GM19239 (cell line): ENCODE measurements at places on chromosomes 3 and 15.

DNA sequence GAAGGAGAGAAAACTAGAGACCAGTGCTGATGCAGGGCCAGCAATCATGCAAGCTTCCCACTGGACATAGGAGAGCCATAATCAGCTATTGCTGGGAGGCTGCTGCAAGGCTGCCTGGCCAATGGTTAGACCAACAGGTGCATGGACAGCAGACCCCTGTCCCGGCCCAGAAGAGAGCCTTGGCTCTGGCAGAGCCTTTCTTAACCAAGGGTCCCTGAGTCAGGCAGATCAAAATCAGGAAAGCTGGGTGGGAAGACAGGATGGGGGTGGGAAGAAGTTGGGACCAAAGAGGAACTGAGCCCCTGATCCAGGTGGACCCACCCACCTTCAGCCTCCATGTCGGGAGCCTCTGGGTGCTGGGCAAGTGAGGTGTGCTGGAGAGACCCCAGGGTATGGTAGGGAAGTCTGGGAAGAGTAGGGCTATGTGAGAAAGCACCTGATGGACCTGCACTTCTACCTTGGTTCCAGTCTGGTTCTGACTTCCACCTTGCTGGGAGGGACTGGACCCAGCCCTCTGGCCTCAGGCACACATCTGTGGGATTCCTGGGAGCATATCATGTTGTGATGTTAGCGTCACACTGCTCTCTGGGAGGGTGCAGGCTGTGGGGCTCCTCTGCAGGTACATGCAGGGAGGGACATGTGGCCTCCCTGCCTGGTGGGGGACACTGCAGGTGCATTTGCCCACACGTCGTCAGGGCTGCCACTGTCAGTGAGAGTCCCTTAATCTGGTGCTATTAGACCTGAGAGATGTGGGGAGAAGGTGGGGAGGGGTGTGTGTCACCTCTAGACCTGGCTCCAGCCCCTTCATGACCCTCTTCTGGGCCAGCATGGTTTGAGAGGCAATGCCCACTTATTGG, 24.7 kb downstream of the KY start:
- DNase-seq: no peak

DNA sequence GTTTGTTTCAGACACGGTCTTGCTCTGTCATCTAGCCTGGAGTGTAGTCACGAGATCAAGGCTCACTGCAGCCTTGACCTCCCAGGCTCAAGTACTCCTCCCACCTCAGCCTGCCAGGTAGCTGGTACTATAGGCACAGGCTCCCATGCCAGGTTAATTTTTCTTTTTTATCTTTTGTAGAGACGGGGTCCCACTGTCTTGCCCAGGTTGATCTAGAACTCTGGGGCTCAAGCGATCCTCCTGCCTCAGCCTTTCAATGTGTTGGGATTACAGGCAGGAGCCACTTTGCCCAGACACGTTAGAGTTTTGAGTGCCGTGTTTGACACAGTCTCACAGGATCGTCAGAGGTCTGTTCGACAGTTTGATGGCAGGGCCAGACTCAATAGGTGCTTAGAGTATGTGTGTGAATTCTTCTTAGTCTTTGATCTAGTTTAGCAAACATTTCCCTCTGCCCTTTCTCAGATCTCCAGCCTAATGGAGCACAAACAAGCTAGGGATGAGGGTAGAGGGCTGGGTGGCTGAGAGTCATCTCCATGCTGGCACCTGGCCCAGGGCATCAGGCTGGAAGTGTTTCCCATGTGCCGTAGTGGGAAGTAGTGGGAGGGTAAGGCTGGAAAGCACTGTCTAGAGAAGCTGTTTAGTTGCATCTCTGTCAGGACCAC, 66.1 kb upstream of the DLG1 start:
- DNase-seq: no peak

DNA sequence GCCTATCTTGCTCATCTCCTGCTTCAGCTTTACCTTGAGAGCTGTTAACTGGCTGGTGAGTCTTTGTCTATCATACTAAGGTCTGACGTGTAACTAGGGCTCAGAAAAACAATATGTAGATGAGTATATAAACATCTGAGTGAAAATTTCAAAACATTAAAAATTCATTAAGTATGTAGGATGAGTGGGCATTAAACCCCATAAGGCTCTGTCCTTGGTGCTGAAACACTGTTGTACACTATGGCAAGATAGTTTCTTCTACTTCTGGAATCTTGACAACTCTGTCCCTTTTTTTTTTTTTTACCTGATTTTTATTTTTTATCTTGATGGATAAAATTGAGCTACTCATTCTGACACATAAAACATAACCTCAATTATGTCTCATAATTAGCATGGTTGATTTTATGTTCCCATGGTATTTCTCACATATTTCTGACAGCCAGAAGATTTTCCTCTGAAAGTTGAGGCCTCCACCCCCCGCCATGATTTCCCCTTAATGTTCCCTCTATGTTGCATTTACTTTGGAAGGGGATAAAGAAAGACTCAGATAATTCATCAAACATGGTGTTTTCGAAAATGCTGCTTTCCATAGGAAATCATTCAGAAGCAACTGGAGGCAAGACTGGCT, 54.3 kb downstream of the DGKG start:
- no peak for DNase-seq

- no peak for DNase-seq
Observed at GRCh38 chr3:173556546-173556945, 159.0 kb downstream of the NLGN1 start.

GRCh38 chr3:122629763-122630162, 50.9 kb upstream of the PARP14 start:
- DNase-seq: no peak

DNA sequence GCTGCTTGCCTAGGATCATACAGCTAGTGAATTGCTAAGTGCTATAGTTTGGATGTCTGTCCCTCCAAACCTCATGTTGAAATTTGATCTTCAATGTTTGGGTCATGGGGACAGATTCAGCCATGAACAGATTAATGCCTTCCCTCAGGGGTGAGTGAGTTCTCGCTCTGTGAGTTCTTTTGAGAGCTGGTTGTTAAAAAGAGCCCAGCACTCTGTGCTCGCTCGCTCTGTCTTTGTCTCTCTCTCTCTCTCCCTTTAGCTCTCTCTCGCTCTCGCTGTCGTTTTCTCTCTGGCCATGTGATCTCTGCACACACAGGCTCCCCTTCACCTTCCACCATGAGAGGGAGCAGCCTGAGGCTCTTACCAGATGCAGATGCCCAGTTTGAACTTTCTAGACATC, 14.9 kb downstream of the TRH start:
- no peak for DNase-seq

DNA sequence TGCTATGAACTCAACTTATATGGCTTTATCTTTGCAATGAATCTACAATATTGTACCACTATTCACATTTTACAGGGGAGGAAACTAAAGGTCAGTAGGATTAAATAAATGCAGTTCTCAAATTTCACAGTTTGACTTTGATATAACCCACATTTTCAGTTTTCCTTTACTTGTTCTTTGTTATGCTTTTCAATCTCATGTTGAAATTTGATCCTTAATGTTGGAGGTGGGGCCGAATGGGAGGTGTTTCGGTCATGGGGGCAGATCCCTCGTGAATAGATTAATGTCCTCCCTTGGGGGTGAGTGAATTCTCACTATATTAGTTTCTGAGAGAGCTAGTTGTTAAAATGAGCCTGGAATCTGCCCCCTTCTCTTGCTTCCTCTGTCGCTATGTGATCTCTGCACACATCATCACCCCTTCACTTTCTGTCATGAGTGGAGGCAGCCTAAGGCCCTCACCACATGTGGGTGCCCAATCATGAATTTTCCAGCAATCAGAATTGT, 44.7 kb downstream of the CD200 start:
- no peak for DNase-seq

DNA sequence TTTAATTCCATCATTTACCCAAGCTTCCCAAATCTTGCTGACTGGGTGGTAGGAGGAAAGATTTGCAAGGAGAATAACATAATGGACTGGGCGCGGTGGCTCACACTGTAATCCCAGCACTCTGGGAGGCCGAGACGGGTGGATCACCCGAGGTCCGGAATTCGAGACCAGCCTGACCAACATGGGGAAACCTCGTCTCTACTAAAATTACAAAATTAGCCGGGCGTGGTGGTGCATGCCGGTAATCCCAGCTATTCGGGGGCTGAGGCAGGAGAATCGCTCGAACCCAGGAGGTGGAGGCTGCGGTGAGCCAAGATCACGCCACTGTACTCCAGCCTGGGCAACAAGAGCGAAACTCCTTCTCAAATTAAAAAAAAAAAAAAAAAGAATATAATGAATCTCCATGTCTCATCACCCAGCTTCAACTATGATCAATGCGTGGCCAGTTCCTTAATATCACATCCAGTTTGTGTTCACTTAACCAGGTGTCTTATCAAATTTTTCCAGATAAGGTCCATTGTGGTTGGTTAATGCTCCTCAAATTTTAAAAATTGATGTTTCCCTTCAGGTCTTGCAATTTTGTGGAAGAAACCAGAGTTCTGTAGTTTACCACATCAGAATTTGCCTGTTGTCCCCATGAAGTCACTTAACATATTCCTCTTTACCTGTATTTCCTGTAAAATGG, 1.3 kb upstream of the ABCF3 start:
- no peak for DNase-seq

- DNase-seq: no peak
Observed at GRCh38 chr15:63395730-63396151, 14.1 kb upstream of the CA12 start.

GRCh38 chr15:55872471-55872870, 120.9 kb downstream of the NEDD4 start:
- DNase-seq: no peak

DNA sequence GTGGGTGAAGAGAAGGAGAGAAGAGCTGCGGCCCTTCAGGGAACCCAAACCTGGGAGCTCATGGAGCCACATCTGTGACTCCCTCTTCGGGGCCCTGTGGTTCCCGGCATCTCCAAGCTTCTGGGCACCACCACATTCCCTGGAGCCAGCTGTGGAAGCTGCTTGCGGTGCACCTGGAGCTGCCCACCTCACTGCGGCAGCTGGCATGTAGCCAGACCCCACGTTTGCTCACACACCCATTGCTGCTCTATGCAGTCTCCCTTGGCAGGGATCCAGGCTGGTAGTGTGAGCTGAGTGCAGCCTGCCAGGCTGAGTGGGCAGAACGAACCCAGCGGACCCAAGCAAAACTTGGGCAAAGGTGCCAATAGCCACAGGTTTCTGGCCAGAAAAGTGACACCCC, 16.8 kb upstream of the PLA2G4E start:
- DNase-seq: no peak
